GM19239 (cell line): ENCODE measurements at places on chromosomes 1 and 21.

GRCh38 chr21:42389449-42389835, 6.4 kb downstream of the TMPRSS3 start:
- DNase-seq, result no peak

GRCh38 chr1:98763488-98764150, 102.1 kb downstream of the SNX7 start:
- DNase-seq, result no peak

- no peak for DNase-seq
Observed at GRCh38 chr1:97457446-97458089, 463.3 kb downstream of the DPYD start.

GRCh38 chr1:91091812-91092211, 70.0 kb upstream of the ZNF644 start:
- no peak for DNase-seq

DNA sequence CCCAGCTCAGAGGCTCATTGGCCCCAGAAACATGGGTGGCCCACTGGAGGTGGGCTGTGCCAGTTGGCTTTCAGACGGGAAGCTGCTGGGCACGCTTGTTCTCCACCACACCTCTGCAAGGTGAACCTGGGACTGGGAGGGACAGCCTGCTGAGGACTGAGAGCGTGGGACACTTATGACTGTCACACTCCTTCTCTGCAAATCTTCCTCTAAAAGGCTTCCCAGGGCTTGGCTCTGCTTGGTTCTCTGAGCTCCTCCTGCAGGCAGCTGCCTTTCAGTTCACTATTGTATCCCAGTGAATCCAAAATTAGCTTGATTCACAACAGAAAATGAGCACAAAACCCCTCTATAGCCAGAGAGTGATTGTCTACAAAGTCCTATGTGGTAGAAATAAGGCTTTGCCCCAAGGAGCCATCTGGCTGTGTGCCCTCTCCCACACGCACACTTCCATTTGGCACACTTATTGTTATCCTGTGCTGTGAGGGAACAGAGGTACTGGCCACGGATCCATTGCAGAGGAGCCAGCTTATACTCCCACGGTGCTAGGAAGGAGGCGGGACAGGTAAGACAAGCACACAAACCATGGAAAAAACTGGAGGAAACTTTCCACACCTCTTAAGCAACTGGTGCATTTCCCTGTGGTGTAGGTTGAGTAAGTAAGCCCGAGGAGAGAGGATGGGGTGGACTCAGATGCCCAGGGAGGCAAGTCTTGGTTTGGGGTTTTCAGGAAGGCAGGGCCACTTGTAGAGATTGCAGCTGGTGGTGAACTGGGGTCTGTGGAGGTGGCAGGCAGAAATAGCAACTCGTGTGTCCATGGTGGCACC, 18.9 kb upstream of the BTG2 start:
- no peak for DNase-seq

GRCh38 chr1:225670356-225670755, 17.4 kb upstream of the ENAH start:
- no peak for DNase-seq

DNA sequence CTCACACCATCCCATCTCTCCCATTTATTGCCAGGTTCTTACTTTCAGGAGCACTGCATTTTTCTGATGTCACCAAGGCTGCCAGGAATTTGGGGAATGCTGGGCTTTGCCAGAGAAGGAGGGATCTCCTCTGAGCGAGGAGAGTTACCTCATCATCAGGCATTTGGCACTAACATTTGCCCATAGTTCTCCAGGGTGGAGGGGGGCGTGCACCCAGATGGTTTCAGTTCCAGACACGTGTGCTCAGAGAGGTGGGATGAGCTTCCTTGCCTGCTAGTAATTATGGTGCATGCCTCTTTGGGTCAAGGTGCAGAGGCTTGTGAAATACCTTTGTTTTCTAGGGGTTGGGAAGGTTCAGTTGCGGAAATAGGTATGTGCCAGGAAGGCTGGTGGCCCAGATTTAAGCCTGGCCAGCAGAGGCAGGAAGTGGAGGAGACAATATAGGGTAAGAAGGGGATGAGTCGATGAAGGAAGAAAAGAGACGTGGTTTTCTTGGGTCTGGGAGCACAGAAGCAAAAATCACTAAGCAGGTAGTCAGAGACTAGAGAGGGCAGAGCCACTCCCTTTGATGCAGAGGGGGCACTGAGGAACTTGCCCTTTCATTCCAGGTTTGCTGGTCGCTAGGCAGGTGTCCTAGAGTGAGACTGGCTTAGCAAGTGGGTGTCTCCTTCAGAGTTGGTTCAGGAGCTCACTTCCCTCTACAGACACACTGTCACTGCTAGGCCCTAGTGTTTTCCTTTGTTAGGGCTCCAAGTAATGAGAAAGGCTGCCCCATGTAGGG, 7.2 kb downstream of the TUFT1 start:
- no peak for DNase-seq

GRCh38 chr1:25814549-25815087, 5.1 kb upstream of the MTFR1L start:
- DNase-seq, result no peak

GRCh38 chr1:2795926-2796325, 5.6 kb downstream of the TTC34 start:
- DNase-seq, result no peak

GRCh38 chr21:31370893-31371544, 27.0 kb upstream of the TIAM1 start:
- DNase-seq, result no peak

DNA sequence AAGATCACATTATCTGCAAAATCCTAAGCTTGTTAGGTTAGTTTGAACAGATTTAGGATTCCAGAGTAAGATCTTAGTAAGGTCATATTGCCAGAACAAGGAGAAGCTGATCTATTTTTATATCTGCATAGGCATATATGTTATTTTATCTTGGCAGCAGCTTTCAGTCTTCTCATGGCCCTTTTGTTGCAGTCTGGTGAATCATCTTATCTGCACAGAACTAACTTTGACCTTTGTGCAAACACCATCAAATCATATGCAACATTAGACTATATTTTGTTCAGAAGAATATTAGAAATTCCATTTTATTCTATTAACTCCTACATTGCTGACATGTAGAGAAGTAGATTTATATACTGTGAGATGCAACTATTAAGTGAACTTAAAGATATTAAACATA, 107.3 kb downstream of the CLEC20A start:
- no peak for DNase-seq

DNA sequence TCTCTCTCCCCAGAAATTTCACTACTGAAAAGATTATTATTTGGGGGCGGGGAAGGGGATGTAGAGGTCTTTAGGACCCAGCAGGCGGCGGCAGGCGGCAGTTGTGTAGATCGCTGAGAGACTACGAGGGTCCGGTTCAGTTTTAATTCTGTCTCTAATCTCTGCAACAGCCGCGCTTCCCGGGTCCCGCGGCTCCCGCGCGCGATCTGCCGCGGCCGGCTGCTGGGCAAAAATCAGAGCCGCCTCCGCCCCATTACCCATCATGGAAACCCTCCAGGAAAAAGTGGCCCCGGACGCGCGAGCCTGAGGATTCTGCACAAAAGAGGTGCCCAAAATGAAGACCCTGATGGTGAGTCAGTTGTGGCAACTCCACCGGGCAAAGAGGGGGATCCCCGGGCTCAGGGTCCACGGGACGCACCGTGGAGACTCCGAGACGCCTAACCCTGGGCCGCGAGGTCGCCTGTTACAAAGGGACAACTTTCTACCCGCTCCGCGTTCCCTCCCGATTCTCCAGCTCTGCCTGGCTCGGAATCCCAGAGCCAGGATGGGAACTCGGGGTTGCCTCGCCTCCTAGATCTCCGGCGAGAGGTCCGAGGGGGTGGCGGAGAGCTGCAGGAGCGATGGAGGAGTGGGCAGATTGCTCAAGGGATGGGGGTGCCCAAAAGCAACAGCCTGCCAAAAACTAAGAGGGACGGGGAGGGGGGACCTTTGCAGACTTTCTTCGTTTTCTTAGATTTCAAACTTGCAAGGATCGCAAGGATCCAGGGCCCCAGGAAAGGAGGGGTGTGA, at the start of gene ST6GALNAC5:
ST6GALNAC5 (plus strand) TSS at position 139 of the 789 bp plus-strand sequence.
- DNase-seq, result no peak

GRCh38 chr1:94629259-94630181, 88.0 kb upstream of the F3 start:
- DNase-seq, result no peak
